ENCODE measurements at places on chromosomes 7 and 10.

- no peak for DNase-seq
These were observed 19.6 kb upstream of the ZNF735 start for GRCh38 chr7:64187408-64187807.

GRCh38 chr10:98878418-98878817 is 357.2 kb downstream of the HPSE2 start:
- DNase-seq: no peak

GRCh38 chr7:16630654-16631053 is 14.9 kb downstream of the ANKMY2 start:
- no peak for DNase-seq

GRCh38 chr7:113298501-113298900 is 180.1 kb upstream of the SMIM30 start:
- no peak for DNase-seq

DNA sequence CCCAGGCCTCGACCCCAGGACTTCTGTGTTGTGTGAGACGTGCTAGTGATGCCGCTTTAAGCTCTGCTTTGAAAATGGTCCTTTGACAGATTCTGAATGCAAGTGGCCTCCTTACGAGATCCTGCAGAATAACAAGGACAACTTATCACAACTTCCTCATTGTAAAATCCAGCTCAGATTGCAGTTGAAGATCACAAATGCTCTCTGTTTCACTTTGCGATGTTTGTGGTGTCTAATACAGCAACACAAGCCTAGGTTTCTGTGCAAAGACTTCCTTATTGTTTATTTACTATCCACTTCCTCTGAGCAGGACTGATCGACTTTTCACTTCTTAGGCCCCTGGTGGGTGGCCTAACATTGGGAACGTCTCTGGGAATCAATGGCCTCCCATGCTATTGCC is 31.7 kb upstream of the INSIG1 start:
- DNase-seq: no peak

DNA sequence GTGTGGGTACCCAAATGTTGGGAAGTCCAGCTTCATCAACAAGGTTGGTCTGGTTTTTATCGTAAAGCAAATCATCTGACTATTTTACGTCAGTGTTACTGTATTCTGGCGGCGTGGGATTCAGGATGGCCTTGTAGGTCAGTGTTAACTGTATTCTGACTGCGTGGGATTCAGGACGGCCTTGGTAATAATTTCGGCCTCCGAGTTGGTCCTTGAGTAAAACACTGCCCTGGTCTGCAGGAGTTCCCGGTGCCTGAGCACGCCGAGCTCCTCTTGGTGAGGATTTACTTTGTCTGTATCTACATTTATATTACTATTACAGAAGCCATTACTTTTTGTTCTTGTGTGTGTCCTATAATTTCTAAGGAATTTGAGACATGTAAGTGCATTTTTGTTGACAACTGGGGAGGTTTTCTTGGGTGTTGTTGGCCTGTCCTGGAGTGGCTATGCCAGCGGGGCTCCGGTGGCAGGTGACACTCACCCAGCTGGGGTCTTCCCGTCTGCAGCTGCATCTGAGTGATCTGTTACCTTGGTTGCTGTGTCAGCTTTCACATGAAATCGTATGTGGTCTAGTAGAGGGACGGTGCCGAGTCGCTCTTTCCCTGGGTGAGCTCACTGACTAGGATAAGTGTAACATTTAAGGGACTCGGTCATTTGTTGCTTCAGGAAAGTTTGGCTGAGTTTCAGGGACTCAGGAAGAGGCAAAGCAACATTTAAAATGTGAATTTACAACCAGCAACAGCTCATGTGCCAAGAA is 9.2 kb downstream of the GTPBP4 start:
- DNase-seq: no peak

GRCh38 chr7:43077732-43078391 is 34.6 kb upstream of the HECW1 start:
- DNase-seq: no peak

DNA sequence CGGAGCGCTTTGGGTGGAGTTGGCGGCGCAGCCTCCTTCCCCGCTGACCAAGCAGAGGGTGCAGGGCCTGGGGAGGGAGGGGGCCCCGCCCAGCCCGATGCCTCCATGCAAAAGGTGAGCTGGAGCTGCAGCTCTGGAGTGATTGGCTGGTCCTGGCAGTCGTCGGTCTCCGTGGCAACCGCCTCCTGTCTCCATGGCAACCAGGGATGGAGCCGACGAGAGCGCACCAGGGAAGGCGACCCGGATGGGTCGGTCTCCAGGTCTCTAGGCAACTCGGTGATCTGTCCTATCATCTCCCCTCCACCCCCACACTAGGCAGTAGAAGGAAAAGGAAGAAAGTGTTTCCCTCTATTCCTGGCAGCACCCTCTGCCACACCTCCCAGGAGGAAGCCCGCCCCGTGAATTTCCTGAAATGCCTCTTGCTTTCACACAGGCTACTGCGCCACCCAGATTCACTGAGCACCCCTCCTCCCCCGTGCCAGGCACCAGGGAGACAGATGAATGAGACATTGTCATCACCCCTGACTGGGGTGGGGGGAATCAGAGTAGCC is 647 bp upstream of the NACAD start:
- peak; percentile 68 for DNase-seq

GRCh38 chr7:140677496-140677895 is 4.8 kb downstream of the ADCK2 start:
- DNase-seq: no peak

GRCh38 chr7:127658970-127659630 is 7.1 kb downstream of the SND1 start:
- DNase-seq: no peak

- DNase-seq: no peak
These were observed 42.8 kb downstream of the ARHGAP21 start for GRCh38 chr10:24680647-24681524.

DNA sequence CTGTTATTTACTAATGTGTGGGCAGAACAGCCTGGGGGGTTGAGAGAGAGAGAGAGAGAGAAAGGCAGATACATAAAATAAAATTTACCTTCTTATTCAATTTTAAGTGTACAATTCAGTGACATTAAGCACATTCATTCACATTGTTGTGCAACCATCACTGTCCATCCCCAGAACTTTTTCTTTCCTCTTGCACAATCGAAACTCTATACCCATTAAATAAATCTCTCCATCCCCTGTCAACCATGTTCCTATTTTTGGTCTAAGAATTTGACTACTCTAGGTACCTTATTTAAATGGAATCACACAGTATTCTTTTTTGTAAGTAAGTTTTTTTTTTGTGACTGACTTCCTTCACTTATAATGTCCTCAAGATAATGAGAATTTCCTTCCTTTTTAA is 181.6 kb downstream of the SND1 start:
- no peak for DNase-seq

DNA sequence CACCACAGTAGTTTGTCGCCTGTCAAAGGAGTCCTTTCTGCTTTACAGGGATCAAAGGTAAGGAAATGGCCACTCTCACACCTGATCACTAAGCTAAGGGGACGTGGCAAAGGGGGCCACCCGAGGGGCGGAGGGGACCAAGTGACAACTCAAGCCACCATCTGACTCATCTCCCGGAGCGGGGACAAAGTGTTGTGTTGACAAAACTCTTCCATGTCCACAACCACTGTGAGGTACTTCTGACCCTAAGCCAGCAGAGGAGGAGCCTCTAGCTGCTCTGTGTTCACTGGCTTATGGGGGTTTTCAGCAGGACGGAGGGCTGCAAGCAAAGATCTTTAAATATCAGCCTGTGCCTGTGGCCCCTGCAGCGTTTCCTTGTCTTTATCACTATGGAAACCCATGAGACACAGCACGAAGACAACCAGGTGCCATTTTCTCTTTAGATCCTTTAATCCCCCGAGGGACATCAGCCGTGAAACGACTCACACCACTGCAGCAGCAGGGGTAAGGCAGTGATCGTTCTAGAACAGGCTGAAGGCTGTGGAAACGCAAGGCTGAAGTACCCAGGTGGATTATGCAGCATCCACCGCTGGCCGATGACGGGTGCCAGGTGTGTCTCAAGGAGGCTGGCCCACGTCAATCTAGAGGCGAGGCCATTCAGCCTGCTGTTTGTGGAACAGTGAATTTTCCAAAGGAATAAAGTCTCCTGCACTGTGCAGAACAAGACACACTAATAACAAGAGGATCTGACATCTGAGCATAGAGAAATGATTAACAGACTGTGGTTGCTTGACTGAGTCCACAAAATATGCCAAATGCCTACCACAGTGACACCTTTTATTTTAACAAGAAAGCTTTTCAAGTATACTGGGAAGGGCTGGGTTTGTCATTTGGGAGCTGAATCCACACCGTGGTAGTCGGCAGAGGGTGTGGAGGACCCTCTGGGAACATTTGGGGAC is 26.6 kb upstream of the DDC start:
- DNase-seq: no peak

DNA sequence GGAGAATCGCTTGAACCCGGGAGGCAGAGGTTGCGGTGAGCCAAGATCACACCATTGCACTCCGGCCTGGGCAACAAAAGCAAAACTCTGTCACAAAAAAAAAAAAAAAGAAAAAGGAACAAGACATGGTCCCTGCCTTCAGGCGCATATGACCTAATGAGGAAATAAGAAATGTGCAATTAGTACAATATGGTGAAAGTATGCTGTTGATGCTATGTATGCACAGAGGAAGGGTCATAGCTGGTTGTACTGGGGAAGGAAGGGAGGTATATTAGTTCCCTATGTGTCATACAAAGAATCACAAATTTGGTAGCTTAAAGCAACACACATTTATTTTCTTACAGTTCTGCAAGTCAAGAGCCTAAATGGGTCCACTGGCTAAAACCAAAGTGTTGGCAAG is 97.8 kb upstream of the MPP7 start:
- DNase-seq: no peak

DNA sequence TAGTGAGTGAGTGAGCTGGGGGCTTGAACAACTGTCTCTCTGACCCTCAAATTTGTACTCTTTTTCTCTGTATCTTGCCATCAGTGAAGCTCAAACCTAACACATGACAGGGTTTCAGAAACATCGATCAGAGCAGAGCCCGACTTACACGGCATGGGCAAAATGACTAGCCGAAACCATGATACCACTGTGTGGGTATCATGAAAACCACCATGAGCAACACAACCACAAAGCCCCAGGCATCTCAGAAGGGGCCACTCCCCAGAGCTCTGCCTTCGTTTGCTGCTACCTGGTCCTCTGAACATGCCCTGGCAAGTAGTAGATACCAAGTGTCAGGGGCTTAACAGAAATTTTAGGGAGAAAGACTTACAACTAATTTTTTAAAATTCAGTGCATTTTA is 308.5 kb downstream of the WDR11 start:
- DNase-seq: no peak

DNA sequence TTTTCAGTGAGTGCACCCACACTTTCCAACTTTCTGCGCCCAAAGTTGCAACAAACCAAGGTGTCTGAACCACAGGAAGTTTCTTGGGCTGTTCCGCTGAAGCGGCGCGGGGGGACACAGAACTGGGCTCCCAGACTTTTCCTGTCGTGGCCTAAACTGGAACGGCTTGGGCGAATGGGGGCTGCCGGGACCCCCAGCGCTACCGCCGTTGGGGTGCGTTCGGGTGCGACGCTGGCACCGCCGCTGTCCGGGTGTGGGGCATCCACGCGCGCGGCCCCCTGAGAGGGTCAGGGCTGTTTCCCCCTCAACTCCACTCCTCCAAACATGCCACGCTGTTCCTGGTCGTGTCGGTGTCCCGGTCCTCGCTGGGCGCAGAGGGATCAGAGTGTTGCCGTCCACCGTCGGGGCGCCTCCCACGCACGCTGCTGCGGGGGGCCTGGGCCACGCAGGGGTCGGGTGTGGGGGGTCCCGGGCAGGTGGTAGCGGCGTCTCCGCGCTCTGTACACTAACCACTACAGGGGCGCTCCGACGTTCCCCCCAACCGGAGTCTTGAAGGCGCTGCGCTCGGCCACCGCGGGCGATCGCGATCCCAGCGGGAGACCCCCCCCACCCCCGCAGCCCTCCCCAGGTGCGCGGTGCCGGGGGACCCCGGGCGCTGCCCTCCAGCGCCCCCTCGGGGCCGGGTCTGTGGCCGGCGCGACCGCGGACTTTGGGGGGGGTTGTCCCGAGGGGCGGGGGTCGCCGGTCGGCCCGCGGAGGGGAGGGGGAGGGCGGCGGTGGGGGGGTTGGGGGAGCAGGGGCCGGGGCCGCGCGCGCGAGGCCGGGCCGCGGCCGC is 2.2 kb upstream of the CUX1 start:
- DNase-seq: peak; percentile 66

GRCh38 chr7:94615666-94616065 is 40.3 kb downstream of the SGCE start:
- no peak for DNase-seq

- DNase-seq: no peak
These were observed 260.9 kb downstream of the SLC25A13 start for GRCh38 chr7:96061009-96061408.

- DNase-seq: no peak
These were observed 96.0 kb downstream of the ANK3 start for GRCh38 chr10:60293581-60294175.

DNA sequence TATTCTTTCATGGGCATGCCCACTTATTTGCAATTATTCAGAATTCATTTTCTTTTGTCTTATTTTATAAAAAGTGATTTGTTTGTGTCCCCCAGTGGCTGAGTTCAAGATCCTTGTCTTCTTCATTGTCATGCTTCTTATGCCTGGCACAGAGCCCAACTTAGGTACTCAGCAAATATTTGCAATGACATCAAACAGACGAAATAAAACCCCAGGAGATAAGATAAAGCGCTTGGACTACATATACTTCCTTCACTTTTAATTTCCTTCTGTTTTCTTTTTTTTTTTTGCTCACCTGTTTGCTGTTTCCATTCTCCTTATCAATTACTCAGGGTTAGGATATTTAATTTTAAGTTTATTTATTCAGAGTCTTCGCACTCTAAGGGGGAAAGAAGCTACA is 225.0 kb downstream of the SDHAF3 start:
- DNase-seq: no peak

DNA sequence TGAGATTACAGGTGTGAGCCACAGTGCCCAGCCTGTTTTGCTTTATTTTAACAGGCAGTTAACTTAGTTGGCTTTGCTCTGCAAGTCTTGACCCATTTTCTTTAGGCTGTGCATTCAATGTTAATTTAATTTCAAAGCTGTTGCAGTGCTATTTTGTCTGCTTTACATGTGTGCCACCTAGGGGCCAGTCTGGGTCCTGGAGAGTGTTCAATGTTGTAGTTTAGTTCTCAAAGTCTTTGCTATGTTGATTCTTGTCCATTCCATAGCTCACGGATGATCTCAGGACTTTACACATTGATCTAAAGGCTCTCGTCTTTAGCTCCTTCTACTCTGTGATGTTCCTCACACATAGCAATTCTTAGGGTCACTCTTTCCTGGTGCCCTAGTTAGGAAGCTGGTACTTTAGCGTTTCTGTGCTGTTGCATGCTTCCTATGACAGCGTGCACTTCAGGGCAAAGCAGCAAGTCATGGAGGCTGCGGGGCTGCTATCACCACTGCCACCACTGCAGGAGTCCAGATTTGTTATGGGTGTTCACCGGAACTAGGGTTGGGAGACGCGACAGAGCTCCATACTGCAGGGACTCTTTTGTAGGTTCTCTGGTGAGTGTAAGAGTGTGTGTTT is 16.4 kb upstream of the ABCA13 start:
- DNase-seq: peak; percentile 48
